ENCODE measurements at places on chromosomes 12 and 14.
A peak's percentile ranks its signal among the peaks of the same experiment; 100 is the strongest.

GRCh38 chr14:87179936-87180335, 813.0 kb downstream of the GALC start:
- DNase-seq, result no peak

GRCh38 chr14:58772116-58772515, 134.4 kb downstream of the DACT1 start:
- DNase-seq, result no peak

- no peak for DNase-seq
Measured at GRCh38 chr14:101173698-101174521, 270.4 kb upstream of the RTL1 start.

GRCh38 chr14:102043251-102044025, 43.4 kb downstream of the HSP90AA1 start:
- peak; percentile 31 for DNase-seq

GRCh38 chr12:47686645-47687240, 19.1 kb downstream of the RPAP3 start:
- peak; percentile 55 for DNase-seq

DNA sequence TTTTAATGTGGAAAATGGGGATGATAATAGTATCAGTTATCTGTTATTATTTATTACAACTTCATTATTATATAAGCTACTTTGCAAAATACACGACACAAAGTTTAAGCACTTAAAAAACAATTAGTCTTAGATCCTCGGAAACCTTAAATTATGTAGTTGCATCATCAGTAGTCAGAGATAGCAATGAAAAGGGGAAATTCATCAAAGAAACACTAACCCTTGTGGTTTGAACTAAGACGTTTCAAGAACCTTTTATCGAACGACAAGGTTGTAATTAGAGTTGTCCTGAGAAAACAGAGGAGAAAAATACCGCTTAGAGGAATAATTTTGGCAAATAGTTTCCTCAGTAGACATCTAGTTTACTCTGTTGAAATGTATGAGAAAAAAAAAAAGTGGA, 198.5 kb downstream of the PTPRO start:
- DNase-seq, result no peak
